Hepatic stellate cell (primary cell): ENCODE measurements at places on chromosomes 3 and 15.

DNA sequence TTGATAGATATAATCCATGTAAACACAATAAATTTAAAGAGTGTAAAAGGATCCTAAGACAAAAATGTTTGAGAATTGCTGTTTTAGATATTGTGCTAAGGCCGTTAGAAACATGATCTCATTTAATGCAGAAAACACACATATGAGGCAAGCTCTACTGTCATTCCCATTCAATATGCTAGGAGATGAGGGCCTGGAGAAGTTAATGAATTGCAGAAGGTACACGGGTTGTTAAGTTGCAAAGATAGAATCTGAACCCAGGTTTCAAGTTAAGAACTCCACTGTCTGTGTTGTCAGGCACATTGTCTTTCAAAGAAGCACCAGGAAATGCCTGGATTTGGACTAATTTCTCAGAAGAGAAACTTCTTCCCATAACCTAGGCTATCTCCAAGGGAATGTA is 65.1 kb upstream of the SAMMSON start:
- DNase-seq: no peak

DNA sequence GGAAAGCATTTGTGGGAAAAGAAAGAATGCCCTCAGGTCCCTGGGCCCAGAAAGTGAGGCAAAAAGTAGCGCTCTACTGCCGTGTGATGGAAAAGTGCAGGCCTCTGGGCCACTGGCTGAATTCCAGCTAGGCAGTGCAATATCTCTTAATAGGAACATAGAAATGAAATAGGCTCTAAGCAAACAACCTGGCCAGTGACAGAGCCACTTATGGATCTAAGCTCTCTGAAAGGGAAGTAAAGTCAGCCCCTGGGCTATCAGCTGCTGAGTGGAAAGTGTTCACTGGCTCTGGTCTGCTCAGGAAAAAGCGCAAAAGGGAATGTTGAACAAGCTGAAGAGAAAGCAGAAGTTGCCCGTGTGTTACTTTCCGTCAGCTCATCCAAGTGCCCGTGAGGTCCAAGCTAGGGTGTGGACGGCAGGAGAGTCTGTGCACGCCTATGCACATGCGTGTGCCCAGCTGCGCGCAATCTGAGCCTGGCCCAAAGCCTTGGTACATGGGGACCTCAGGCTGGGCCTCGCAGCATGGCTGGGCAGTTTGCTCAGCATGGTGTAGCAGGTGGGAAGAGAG is 74.0 kb upstream of the RAD18 start:
- DNase-seq: no peak

GRCh38 chr3:2656806-2657777 is 453.1 kb downstream of the IL5RA start:
- DNase-seq: peak; percentile 9

DNA sequence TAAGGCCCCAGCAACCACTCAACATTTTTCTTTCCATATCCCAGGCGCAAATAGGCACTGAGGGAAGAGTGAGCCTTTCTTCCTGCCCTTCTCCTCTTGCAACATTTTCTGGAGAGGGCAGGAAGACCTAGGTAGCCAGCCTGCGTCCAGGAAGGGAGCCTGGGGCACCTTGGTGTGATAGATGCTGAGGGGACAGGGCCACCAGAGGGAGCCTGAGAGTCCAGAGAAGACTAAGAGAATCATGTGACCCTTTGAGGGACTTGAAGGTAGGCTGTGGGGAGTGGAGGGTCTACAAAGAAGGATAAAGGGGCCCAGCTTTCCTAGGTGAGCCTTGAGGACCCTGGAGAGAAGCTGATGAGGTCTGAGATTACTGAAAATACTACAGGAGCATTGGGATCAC is 346.6 kb downstream of the CNTN6 start:
- no peak for DNase-seq

- no peak for DNase-seq
Observed at GRCh38 chr3:117572786-117573185, 863.2 kb downstream of the TUSC7 start.

GRCh38 chr15:72559781-72560180 is 85.7 kb downstream of the ARIH1 start:
- DNase-seq: no peak

GRCh38 chr3:127784865-127785710 is 37.2 kb downstream of the MGLL start:
- DNase-seq: no peak

DNA sequence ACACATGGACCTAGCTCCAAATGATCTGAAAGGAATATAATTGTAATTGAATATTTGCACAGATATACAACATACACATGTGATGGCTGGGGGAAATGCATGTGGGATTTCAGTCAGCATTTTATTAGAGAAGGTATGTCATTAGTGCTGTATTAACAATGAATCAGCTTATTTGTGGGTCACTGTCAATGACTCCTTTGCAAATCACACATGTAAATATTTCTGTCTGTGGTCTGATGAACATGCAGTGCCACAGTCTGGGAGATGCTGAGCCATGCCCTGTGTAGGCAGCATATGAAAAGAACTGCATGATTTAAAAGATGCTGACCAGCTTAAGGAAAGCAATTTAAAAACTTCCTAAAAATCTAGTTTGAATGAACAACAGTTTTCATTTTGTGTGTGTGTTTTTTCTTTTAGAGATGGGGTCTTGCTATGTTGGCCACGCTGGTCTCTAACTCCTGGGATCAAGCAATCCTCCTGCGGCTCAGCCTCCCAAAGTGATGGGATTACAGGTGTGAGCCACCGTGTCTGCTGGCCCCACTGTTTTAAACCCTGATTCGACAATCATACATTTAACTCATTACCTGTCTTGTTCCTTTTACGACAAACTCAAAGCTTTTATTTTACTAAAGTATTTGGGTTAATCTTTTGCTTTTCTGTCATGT is 803 bp upstream of the B3GNT5 start:
- no peak for DNase-seq

DNA sequence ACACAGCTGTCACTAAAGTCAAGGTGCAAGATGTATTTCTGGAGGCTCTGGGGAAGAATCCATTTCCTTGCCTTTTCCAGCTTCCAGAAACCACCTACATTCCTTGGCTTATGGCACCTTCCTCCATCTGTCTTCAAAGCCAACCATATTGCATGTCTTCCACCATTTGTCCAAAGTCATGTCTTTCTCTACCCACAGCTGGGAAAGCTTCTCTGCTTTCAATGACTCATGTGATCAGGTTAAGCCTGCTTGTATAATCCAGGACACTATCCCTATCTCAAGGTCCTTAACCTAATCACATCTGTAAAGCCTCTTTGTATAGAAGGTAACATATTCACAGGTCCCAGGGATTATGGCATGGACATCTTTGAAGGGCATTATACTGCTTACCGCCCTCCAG is 14.2 kb downstream of the ARHGAP31 start:
- DNase-seq: no peak

GRCh38 chr3:182596676-182597410 is 196.5 kb upstream of the ATP11B start:
- no peak for DNase-seq

GRCh38 chr3:134544316-134544715 is 58.5 kb downstream of the CEP63 start:
- no peak for DNase-seq

DNA sequence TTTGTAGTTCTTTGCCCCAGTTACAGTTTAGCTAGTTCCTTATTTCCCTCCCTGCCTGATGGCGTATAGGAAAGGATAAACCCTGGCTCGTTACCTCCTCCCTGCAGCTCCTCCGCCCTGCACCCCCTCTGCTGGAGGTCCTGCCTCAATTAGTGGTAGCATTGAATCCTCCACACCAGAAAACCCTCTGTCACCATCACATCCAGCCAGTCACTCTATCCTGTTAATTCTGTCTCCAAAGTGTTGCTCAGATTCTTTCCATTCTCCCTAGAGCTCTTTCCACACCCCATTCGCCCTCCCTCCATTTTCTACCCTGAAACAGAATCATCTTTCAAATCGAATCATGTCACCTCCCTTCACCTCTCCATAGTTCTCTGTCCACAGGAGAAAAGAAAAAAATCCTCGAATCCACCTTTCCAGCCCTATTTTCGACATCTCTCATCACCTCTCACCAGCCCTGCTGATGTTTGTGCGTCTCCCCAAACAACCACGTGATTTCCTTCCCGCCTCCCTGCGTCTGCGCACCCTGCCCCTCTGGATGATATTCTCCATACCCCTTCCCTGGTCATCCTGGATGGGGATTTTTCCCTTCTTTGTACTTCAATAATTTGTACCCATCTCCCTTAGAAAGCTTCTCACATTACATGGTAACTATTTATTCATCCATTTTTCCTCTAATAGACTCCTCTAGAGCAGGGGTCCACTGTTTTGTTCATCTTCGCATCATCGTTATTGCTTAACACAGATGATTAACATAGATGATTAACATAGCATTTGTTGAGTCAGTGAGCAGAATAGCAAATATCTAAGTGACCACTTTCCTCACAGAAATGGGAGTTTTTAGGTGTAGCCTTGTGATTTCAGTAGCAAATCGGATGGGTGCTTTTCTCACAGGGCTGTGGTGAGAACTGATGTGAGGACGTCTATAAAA is 37.1 kb downstream of the MAP3K13 start:
- no peak for DNase-seq

DNA sequence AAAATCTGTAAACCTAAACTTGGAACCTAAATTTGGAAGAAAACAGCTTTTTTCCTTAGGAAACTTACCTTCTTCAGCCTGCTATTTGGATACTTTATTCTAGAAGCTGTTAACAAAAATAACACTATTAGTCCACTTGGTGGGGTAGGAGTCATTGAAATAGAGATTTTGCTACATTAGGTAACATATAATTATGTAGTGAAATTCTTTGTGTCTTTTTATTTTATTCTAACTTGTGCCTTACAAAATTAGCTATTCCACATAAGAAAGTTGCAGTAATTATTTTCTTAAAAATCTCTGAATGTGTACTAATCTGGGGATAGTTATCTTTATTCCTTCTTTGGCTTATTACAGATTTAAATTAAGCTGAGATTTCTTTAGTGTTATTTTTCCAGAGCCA is 360.4 kb upstream of the ROBO2 start:
- no peak for DNase-seq

GRCh38 chr3:117842086-117842485 is 1132.5 kb downstream of the TUSC7 start:
- no peak for DNase-seq

DNA sequence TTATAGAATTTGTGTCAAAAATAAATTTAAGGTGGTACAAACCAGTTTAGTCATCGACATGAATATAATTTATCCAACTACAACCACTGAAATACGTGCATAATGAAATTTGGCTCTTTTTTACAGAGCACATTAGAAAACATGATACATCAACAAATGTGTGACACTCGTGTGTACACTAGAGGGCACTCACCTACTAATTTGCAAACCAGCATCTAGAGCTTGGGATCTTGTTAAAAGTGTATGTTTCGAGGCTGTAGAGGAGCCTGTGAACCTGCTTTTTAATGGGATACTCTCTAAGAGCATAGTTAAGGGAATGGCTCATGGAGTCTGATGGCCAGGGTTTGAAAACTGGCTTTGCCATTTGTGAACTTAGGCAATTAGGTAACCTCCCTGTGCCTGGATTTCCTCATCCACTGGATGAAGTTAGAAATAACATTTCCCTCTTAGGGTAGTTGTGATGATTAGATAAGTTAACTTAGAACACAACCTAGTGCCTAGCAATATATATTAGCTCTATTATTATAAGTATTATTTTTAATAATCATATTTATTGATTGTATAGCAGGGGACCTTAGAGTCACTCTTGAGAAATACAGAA is 8.8 kb upstream of the CPOX start:
- DNase-seq: peak; percentile 47

GRCh38 chr3:4802903-4803302 is 176.3 kb upstream of the BHLHE40 start:
- no peak for DNase-seq

DNA sequence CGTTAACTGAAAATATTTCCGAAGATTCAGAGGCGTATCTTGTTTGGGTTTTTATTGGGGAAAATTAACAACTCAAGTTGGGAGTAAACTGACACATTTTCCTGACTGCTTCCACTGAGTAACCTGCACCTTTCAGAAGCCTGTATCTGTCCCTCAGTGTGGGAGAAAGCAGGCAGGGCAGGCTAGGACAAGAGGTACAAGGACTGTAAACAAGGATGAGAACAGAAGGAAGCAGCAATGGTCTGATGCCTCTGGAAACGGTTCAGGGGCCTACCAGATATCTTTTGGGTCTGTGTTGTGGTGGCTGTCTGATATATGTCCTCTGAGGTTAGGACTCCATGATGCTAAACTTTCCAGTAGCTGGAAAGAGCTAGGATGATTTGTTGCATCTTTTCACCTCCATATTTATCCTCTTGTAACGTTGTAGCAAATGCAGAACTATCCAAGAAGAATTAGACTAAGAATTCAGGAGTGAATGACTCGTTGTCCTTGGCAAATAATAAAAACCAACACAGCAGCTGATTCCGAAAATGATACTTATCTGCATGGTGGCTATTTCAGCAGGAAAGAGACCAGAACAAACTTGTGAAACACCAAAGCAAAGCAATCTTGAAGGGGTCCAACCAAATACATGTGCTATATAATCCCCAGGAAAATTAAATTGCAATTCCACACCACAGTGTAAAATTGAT is 195.9 kb upstream of the ICE2 start:
- DNase-seq: no peak
